ENCODE measurements at places on chromosomes 6 and 20.
A peak's percentile ranks its signal among the peaks of the same experiment; 100 is the strongest.

GRCh38 chr6:116842459-116842858 is 13.6 kb upstream of the GPRC6A start:
- DNase-seq = no peak

DNA sequence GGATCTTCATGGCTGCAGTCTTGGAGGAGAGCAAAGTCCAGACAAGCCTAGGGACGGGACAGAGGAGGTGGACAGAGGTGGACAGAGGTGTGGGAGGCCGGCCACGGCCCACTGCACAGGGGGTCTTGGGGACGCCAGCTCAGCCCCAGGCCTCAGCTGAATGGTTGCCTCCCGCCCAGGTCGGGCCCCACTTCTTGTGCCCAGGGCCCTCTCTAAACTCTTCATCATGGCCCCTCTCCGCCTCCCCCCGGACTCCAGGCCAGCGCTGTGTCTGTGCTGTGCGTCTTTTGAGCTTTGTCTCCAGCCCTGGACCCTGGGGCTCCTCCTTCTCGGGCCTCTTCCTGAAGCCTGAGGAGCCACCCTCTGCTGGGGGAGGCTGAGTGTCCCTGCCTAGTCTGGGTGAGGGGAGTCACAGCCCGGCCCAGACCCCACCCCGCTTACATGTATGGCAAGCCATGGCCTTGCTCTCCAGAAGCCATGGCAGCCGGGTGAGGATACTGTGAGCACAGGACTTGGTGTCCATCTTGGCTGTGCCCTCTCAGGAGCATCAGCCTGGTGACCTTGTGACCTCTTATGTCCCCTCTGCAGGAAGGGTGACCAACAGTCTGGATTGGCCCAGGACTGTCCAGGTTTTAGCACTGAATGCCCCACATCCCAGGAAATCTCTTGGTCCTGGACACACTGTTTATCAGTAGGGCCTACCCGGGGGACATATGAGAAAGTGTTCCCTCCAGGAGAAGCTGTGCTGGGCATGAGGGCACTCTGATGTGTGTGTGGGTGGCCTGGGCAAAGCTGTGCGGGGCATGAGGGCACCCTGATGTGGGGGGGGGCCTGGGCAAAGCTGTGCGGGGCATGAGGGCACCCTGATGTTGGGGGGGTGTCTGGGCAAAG is 9.4 kb upstream of the NPBWR2 start:
- no peak for DNase-seq

- peak; percentile 46 for DNase-seq
Measured at GRCh38 chr6:91678679-91679446, 1092.0 kb upstream of the MAP3K7 start.

GRCh38 chr20:38759106-38759505 is 10.8 kb downstream of the ACTR5 start:
- no peak for DNase-seq

GRCh38 chr6:69816569-69816968 is 19.8 kb upstream of the LMBRD1 start:
- no peak for DNase-seq

- no peak for DNase-seq
Measured at GRCh38 chr20:10498200-10498599, 63.1 kb downstream of the SLX4IP start.

- no peak for DNase-seq
Measured at GRCh38 chr6:132713352-132714134, at the start of gene VNN1. Gene VNN1 (minus strand): TSS chr6:132714055. CDS start chr6:132714035, 20 bp downstream.

DNA sequence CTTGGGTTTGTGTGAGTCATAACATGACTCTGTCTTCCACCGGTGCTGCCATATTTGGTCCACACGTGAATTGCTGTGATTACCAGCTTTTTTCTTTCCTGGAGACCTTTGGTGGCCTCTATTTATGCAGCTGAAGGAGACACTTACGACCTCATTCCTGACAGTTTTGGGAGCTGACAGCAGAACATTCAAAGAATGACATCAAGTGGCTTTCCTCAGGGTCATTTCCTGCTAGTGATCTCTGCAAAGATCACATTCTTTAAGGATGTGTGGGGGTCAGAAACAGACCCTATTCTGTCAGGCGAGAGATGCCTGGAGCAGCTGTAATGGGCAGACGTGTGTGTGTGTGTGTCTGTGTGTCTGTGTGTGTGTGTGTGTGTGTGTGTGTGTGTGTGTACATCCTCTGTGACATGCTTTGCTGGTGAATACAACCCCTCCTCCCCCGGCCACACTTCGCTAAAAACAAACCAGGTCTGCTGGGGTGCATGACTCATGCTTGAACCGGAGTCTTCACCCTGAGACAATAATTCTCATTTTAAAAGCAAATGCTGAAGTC is 115.6 kb downstream of the TMEM170B start:
- no peak for DNase-seq

- DNase-seq = no peak
Measured at GRCh38 chr6:107246249-107246971, 131.1 kb upstream of the BEND3 start.

DNA sequence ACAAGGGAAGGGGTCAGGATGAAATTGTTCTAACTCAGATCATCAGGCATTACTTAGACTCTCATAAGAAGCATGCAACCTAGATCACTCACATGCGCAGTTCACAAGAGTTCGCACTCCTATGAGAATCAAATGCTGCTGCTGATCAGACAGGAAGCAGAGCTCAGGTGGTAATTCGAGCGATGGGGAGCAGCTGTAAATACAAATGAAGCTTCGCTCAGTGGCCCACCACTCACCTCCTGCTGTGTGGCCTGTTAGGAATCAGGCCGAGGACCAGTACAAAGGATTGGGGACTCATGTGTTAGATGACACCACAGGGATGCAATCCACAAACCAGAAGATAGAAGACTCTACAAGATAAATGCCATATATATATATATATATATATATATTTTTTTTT is 31.5 kb upstream of the TOP1 start:
- no peak for DNase-seq

DNA sequence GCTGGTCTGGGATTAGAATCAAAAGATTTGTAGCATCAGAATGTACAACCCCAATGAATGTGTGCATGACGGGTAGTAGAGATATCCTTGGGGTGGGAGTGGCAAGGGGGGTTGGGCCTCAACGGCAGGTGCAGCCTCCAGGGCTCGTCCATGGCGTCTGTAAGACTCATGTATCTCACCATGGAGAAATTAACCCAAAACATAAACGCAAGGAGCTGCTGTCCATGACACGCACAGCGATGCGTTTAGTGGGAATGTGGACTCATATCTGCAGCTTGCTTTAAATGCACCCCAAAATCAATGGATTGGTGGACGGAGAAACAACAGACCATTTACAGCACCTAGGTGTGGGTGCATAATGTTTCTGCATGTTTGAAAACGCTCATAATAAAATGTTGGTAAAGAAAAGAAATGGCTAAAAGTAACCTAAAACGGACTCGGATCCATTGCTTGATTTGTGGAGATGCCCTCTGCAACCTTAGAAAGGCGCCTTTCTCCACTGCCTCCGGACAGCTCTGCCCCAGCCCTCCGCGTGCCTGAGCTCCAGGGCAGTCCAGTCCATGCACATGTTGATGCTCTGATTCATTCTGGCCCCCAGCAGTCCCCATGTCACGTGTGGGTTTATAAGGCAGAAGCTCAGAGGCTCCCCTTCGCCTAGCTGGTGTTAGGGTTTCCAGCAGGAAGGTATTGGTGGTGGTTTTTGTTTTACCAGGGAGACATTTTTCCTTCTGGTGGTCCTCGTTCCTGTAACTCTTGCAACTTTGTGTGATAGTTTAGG is 24.5 kb downstream of the PYGB start:
- DNase-seq = no peak

- no peak for DNase-seq
Measured at GRCh38 chr20:4488407-4489339, 233.0 kb upstream of the PRND start.

DNA sequence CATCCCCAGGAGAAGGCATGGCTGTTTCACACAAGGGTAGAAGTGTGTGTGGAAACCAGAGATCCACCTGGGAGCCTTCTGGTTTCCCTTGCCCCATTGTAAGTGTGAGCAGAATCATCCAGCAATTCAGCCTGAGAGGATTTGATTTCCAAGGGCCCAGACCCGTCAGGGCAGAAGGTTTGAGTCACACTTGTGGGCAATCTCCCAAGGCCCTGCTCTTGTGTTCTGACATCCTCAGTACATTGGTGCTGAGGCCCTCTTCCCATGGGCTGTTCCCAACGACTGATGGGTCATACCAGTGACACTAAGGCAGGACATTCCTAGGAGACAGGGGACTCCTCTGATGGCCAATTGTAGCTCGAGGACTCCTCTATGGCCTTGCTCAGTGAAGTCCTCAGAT is 58.2 kb upstream of the POLR1H start:
- no peak for DNase-seq

DNA sequence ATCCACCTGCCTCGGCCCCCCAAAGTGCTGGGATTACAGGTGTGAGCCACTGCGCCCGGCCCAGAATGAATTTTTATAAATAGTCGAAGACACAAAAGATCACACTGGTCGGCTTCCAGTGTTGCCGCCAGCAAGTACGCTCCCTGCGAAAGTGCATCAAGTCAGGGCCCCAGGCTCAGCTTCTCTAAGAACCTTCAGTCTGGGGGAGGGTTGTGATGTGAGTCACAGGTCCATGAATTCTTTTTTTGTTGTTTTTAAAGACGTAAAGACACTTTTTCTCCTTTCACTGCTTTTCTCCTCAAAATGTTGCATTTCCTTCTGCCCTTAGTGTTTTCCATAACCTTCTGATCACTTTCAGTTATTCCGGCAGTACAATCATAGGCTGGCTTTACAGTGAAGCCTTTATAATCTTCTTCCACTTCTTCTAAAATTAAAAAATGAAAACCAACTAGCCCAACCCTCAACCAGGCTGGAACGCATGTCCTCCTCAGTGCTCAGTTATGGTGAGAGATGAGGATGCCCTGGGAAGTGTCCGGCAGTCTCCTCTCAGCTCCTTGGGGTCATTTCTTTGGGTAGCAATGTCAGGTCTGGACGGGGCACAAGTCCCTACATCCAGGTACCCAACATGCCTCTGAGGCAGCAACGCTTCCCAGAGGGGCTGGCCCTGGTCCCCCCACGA is 66.6 kb downstream of the CSE1L start:
- DNase-seq = no peak

DNA sequence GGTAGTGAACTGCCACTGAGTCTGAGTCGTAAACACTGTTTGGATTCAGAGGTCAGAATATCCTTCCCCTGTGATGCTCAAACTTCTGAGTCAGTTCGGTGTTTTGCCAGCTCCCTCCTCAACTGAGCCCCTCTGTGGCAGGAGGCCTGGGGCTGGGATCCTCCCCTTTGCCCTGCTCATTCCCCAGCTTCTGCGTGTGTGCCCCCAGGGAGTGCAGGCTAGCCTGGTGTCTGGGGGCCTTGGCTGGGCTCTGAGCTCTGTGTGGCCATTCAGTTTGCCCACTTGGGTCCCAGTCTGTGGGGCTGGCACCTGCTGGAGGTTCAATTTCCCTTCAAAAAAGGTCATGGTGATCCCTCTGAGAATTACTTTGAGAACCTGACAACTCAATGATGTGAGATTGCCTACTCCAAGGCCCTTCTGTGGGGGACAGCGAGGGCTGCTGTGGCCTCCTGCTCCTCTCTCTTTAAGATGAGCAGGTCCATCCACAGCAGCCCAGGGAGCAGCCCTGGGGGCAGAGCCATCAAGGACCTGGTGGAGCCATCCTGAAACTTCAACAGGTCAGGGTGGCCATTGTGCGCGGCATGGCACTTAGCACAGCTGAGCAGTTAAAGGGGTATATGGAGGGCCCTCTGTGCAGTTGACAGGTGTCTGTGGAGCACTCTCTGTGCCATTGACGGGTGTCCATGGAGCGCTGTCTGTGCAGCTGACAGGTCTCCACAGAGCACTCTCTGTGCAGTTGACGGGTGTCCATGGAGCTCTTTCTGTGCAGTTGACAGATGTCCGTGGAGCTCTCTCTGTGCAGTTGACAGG is 147.2 kb downstream of the SYCP2 start:
- DNase-seq = no peak

GRCh38 chr20:10537850-10538480 is 102.9 kb downstream of the SLX4IP start:
- DNase-seq = no peak

GRCh38 chr20:38706509-38706908 is 17.8 kb upstream of the SLC32A1 start:
- DNase-seq = peak; percentile 11

GRCh38 chr6:56380476-56380875 is 133.1 kb upstream of the COL21A1 start:
- DNase-seq = no peak

DNA sequence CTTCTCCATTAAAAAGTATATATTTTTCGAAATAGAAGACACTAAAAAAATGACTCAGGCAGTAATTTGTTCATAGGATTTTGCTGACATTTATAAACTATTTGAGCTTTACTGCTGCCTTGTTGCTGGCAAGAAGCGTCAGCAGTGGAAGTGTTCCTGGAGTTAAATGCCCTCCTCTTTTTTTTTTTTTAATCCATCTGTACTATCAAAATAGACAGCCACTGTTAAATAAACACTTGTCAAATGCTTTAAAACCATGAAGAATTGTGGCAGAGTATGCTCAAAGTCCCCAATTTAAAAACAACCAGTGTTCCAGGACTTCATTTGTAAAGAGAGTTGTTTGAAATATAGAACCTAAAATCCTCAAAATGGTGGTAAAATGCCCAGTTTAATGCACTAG is 253.8 kb downstream of the NKAIN2 start:
- no peak for DNase-seq

DNA sequence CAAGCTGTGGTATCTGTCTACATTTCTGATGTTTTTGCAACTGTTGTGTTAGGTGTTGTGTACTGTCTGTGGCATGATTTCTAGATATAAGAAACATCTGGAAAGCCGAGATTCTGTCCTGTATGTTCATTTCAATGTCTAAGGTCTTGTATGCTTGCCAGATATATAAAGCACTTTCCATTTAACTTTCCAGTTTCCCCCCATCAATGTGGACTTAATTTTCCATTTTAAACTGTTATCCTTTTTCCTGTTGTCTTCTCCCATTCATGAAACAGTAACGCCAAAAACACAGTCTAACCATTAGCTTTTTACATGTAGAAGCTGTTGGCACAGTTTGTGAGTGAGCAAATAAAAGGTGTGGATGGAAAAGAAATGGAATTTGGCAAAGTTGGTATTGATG is 181.6 kb downstream of the FARS2 start:
- no peak for DNase-seq

- no peak for DNase-seq
Measured at GRCh38 chr6:168130697-168131371, 51.8 kb upstream of the FRMD1 start.

GRCh38 chr20:40073535-40074111 is 615.4 kb downstream of the MAFB start:
- DNase-seq = no peak

GRCh38 chr6:24926192-24926591 is 9.6 kb downstream of the RIPOR2 start:
- no peak for DNase-seq

- DNase-seq = no peak
Measured at GRCh38 chr20:5268449-5268848, 48.3 kb downstream of the PROKR2 start.
